ENCODE measurements at places on chromosomes 7 and 10. TPM values are rescaled to one million over a fixed set of nuclear protein-coding genes. Genes with fewer than 3 reads are reported as not detected.

GRCh38 chr10:71262817-71263216 lies 50.4 kb downstream of the UNC5B start:
- DNase-seq = no peak

- no peak for DNase-seq
These were observed 17.8 kb upstream of the HKDC1 start for GRCh38 chr10:69202332-69202731.

The PRRT4 gene
- total RNA-seq = not detected

DNA sequence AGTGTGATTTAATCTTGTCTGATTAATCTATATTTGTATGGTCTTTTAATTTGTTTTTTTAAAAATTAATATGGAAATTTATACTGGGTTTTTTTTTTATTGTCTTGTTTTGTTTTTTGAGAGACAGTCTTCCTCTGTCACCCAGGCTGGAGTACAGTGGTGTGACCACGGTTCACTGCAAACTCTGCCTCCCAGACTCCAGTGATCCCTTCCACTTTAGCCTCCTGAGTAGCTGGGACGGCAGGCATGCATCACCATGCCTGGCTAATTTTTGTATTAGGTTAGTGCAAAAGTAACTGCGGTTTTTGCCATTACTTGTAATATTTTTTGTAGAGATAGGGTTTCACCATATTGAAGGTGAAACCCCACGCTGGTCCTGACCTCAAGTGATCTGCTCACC lies 73.1 kb downstream of the TET1 start:
- no peak for DNase-seq

DNA sequence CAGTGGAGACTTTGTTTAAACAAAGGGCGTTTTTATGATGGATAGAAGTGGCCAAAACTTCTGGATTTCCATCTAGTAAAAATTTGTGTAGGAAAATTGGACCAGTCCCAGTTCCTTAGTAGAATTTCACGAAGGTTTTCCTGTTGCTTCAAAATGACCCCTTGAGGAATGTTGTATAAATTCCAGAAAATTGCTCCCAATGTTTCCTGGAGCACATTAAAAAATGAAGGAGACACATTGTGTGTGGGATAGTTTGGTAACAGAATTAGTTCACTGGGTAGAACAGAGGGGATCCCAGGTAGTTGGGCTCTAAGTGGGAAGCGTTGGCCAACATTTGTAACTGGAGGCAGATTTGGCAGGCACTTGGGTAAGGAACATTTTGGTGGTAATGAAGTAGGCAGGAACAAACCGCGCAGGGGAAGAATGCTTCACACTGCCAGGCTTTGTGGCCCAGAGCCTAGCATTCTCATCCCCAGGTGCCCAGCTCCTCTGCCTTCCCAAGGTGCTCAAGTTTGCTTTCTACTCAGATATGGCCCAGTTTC lies 758.6 kb downstream of the AUTS2 start:
- DNase-seq = no peak

All from LHCN-M2 (cell line).